ENCODE measurements at places on chromosomes 4 and X.

- no peak for DNase-seq
These were observed 62.8 kb downstream of the KCNIP4 start for GRCh38 chr4:21885770-21886169.

DNA sequence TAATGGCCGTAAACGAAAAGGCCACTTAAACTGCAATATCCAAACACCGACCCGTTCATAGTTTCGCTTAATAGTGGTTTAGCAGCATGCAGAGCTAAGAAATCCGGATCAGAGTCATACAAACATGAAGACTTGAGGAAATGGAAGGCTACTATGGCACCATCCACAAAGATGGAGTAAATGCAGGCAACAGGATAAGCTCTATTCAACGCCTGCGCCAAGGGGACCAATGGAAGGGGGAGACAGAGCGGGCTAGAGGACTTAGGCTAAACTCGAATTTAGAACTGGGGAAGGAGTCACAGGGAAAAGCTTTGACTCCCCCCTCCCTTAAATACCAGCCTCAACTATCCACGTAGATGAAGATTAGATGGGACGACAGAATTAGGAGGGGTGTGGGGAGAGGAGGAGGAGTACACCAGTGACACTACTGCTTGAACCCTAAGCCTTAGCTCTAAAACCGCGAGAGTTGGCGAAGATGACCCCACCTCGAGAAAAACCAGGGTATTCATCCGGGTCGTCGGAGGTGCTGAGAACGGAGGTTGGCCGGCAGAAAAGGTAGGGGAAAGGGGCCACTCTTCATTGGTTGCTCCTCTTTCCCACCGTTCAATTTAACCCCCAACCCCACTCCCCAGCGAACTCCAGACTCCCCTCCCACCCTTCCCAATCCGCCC is 3.5 kb downstream of the HUWE1 start:
- DNase-seq: no peak

GRCh38 chr4:26987191-26987590 is 126.5 kb downstream of the STIM2 start:
- DNase-seq: no peak

DNA sequence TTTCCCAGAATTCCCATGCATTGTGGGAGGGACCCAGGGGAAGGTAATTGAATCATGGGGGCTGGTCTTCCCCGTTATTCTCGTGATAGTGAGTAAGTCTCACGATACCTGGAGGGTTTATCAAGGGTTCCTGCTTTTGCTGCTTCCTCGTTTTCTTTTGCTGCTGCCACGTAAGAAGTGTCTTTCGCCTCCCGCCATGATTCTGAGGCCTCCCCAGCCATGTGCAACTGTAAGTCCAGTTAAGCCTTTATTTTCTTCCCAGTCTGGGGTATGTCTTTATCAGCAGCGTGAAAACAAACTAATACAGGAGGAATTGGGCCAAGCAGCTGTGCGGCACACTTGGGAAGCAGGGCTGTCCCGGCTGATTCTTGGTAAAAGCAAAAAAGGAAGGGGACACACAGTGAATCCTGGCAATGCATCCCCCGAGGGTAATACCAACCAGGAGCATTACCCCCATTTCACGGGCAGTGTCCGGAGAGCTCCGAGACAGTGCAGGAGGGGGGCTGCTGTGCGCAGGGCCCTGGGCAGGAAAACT is 185.7 kb downstream of the AFAP1 start:
- DNase-seq: no peak

DNA sequence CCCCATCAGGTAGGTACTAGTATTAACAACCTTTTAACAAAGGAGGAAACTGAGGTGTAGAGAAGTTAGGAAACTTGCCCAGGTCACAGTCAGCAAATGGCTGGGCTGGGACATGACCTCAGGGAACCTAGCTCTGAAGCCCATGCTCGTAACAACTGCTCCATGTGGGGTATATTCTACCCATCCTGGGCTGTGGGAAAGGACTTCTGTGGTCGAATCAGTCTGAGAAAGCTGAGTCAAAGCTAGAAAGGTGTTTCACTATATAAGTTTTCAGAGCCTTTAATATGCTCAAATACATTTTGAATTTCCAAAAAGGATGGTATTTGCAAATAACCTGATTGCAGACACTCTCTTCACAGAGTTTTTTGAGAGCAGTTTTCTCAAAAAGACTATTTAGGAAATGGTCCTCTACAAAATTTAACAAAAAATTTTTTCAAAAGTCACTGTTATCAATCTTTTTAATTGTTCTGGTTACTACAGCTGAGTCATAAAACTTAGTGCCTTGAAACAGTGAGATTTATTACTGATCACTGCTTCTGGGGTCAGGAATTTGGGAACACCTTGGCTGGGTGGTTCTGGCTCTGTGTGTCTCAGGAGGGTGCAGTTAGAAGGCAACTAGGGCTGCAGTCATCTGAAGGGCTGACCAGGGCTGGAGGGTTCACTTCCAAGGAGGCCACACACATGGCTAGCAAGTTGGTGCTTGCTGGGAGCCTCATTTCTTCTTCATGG is 53.6 kb downstream of the NSG1 start:
- no peak for DNase-seq

GRCh38 chr4:66572949-66573348 is 902.7 kb upstream of the EPHA5 start:
- DNase-seq: no peak

GRCh38 chrX:72051589-72051988 is 80.1 kb downstream of the RTL5 start:
- no peak for DNase-seq

GRCh38 chr4:109959195-109959594 is 46.5 kb downstream of the EGF start:
- DNase-seq: no peak

All from stimulated activated CD4-positive, alpha-beta T cell treated with anti-CD3 and anti-CD28 coated beads, Interleukin-1b, Interleukin-23, amount 100 ng/mL, for 1 hour (primary cell).